ENCODE measurements at places on chromosomes 3 and 15.

GRCh38 chr3:127431066-127431465 lies 143.2 kb upstream of the PRR20G start:
- no peak for DNase-seq

DNA sequence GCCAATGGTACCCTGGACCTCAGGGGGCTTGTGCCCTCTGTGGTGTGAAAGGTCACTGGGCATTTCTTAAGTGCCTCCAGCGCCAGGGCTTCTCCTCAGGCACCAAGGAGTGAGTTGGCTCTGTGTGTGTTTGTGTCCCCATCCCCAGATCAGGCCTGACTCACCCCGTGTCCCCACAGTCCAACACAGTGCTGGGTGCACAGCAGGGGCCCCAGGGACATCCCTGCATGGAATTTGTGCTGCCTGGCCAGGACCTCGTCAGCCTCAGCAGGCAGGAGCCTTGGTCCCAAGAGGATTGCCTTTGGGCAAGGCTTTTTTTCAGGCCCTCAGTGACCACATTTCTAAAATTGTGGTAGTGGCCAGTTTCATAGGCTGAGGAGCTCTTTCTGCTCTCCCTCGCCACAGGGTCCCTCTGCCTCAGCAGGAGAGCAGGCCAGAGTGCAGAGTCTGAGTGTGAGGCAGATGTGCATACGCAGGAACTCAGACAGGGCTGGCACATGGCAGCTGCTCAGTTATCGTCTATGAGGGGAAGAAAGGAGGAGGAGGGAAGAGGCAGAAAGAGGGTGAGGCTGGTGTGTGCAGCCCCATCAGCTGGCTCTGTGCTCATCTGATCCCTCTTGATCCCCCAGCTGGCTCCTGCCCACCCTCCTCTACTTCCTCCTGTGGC lies 215.6 kb downstream of the RPLP1 start:
- DNase-seq: no peak

DNA sequence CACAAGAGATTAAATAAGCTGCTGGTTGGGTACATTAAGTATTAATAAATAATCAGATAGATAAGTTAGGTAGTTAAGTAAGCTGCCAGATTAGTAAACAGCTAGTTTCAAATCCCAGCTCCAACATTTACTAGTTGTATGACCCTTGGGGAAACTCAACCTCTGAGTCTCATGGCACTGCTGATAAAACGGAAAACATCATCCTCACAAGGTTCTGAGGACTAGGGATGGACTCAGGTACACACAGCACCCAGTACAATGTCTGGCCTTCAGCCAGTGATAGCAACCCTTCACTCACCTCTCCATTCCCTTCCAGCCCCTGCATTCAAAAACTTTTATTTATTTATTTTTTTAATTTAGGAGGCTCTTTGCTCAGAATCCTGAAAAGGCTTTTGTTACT lies 32.3 kb downstream of the B3GNT5 start:
- DNase-seq: no peak

- DNase-seq: no peak
These were observed 167.1 kb downstream of the P3H2 start for GRCh38 chr3:189953551-189953950.

GRCh38 chr15:90883526-90883975 lies 753 bp upstream of the FES start:
- DNase-seq: no peak

DNA sequence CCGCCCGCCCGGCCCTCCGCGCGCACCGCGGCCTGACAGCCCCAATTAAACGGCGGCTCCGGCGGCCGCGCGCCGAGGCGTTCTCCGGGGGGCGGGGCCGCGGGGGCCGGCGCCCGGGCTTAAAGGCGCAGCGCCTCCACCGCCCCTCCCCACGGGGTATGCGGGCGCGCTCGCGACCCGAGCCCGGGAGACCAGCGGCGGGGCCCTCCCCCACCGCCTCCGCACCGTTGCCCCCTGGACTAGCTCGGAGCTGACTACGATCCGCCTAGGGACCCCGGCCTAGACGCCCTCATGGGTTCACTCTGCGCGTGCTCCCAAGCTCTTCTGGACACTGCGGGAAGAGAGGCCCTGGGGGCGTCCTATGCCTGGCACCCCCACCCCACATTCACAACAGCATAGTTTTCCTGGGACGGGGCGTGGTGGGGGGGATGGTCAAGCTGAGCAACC lies at the start of gene DUSP7:
Gene DUSP7, minus strand, starts transcription at position 51 of the 447 bp plus-strand sequence. CDS start 205 bp downstream, outside the sequence.
- DNase-seq: no peak

DNA sequence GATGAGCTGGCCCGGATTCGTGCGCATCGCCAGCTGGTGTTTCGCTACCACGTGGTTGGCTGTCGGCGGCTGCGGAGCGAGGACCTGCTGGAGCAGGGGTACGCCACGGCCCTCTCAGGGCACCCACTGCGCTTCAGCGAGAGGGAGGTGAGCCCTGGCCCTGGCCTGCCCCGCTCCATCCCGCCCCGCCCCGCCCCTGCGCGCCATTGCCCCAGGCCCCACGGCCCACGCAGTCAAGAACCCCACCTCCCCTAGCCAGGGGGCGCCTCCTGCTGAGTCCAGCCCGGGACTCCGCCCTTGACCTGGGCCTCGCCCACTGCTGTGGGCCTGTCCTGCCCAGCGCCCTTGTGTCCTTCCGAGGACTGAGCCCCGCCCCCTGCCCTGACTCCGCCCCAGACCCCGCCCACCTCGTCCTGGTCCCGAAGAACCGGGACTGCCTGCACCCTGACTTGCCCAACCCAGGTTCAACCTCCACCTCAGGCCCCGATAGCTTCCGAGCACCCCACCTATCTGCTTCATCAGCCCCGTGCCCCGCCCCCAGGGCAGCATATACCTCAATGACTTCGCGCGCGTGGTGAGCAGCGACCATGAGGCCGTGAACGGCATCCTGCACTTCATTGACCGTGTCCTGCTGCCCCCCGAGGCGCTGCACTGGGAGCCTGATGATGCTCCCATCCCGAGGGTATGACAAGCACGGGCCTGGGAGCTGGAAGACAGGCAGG lies 14.8 kb downstream of the NT5DC2 start:
- DNase-seq: no peak

GRCh38 chr15:25508369-25509002 lies 69.7 kb upstream of the UBE3A start:
- no peak for DNase-seq

GRCh38 chr3:131957980-131958379 lies 76.8 kb downstream of the CPNE4 start:
- no peak for DNase-seq

- DNase-seq: no peak
These were observed 43.5 kb downstream of the GOLGA6L2 start for GRCh38 chr15:23403550-23403949.

GRCh38 chr3:171933441-171933840 lies 90.3 kb downstream of the TMEM212 start:
- DNase-seq: no peak

GRCh38 chr15:91165850-91166249 lies 65.8 kb downstream of the SV2B start:
- no peak for DNase-seq

GRCh38 chr15:52746162-52746757 lies 43.9 kb downstream of the ONECUT1 start:
- DNase-seq: no peak

DNA sequence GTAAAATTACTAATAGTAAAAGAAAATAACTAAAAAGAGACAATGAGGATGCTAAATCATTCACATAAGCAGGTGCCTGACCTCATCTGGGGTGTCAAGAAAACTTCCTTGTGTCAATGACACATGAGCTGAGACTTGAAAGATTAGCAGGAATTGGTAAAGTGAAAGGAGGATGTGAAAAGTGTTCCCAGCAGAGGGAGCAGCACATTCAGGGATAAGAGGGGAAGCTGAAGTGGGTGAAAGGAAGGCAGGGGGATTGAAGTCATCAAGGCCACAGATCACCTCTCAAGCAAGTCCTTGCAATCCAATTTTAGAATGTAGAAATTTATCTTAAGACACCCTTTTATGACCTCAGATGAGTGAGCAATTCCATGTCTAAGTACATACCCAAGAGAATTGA lies 60.2 kb upstream of the ACP3 start:
- no peak for DNase-seq

GRCh38 chr3:13016083-13016720 lies 57.0 kb downstream of the IQSEC1 start:
- DNase-seq: no peak

- no peak for DNase-seq
These were observed 33.0 kb downstream of the CCDC39 start for GRCh38 chr3:180646187-180646790.

- DNase-seq: no peak
These were observed 75.8 kb downstream of the DNAJB8 start for GRCh38 chr3:128390867-128391266.

- DNase-seq: no peak
These were observed 110.8 kb upstream of the IGF1R start for GRCh38 chr15:98537516-98538060.

DNA sequence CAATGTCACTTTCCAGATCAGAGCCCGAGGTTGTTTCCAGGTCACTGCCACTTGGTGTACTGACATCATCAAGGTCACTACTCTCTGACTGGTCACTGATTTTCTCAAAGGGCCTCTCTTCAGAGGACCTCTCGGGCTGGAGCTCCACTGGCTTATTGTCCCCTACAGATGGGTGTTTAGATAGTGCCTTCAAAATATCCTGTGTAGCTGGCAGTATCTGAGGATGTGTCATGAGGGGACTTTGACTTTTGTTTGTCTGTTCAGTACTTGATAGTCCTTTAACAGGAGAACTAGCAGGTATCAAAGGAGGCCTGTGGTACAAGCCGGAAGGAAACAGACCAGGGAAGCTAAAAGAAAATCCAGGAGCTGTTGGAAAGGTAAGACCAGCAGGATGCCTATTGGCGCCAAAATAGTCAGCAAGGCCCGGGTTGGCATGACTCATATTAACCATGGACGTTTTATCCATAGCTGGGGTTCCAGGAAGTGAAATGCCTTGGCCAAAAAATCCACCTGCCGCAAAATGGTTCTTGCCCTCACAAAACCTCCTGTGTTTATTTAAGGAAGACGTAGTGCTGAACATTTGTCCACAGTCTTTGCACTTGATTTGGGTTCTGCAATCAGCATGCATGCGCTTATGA lies 547.3 kb downstream of the MECOM start:
- DNase-seq: no peak

- no peak for DNase-seq
These were observed 60.6 kb upstream of the GOLGA8B start for GRCh38 chr15:34644061-34644460.

GRCh38 chr15:44706946-44707636 lies 4.0 kb downstream of the PATL2 start:
- no peak for DNase-seq

- DNase-seq: no peak
These were observed 55.6 kb upstream of the TBC1D23 start for GRCh38 chr3:100205171-100205570.

- DNase-seq: peak; percentile 6
These were observed 486 bp downstream of the CDIN1 start for GRCh38 chr15:36579792-36580431.

DNA sequence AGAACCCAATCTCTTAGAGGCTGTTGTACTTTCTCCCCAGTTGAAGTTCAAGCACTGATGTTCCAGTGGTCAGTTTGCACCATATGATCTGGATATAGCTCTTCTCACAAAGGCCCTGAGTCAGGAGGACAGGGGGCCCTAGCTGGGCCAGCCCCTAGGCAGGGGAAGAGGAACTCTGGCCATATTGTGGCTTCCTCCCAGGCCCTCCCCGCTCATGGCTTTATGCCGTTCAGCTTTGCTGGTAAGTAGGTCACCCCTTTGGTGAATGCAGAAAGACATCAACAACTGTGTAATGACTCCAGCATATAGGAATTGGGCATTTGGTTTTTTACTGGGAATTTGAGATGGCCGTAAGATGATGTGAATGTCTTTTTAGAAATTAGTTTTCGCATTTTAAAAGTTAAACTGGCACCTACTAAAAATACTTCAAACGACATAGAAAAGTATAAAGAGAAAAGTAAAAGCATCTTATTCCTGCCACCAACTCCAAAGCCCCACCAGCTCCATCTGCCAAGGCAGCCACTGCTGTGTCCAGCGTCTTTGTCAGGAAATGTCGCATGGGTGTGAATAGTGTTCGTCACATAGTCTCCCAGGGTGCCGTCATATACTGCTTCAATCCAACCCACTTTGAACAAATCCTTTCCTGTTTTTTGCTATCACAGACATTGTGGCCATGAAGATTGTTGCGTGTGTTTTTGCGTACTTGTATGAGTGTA lies 25.3 kb downstream of the CCR9 start:
- no peak for DNase-seq

GRCh38 chr3:108879915-108880314 lies 57.3 kb downstream of the TRAT1 start:
- DNase-seq: no peak

- no peak for DNase-seq
These were observed 1.6 kb upstream of the PLD1 start for GRCh38 chr3:171811913-171812335.

GRCh38 chr15:80967991-80968510 lies 21.6 kb downstream of the MESD start:
- no peak for DNase-seq

- no peak for DNase-seq
These were observed 7.3 kb downstream of the ACOX2 start for GRCh38 chr3:58529516-58530353.

Data from activated CD8-positive, alpha-beta memory T cell treated with anti-CD3 and anti-CD28 coated beads for 1 hour (primary cell).